ENCODE measurements at places on chromosomes 3 and 15. TPM values are rescaled to one million over a fixed set of nuclear protein-coding genes. Genes with fewer than 3 reads are reported as not detected.
A peak's percentile ranks its signal among the peaks of the same experiment; 100 is the strongest.

GRCh38 chr3:52456800-52457183 lies 1.4 kb downstream of the NISCH start:
- no peak for DNase-seq

GRCh38 chr15:31352911-31353811 lies 26.5 kb downstream of the KLF13 start:
- DNase-seq: peak; percentile 50

DNA sequence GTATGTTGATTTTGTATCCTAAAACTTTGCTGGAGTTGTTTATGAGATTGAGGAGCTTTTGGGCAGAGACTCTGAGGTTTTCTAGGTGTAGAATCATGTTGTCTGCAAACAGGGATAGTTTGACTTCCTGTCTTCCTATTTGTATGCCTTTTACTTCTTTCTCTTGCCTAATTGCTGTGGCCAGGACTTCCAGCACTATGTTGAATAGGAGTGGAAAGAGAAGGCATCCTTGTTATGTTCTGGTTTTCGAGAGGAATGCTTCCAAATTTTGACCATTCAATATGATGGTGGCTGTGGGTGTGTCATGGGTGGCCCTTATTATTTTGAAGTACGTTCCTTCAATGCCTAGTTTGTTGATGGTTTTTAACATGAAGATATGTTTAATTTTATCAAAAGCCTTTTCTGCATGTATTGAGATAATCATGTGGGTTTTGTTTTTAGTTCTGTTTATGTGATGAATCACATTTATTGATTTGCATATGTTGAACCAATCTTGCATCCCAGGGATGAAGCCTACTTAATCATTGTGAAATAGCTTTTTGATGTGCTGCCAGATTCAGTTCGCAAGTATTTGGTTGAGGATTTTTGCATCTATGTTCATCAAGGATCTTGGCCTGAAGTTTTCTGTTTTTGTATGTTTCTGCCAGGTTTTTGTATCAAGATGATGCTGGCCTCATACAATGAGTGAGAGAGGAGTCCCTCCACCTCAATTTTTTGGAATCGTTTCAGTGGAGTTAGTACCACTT lies 188.1 kb downstream of the MINAR1 start:
- DNase-seq: peak; percentile 9

- DNase-seq: no peak
Observed at GRCh38 chr3:150451329-150452048, 43.4 kb downstream of the TSC22D2 start.

DNA sequence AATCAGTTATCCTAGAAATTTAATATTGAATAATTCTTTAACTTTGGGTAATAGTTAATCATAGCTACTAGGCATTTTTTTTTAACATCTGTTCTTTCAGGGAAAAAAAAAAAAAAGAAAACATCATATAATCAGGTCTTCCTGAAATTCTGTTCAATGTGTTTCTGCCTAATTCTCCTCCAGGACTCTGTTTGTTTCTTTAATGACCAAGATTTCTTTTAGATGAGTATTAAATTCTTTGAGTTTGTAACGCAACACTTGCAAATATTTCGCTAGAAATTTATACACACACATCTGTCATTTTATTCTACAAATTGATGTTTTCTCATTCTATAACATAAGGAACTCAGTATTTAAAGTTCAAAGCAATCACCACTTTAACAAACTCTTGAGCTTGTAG lies 56.7 kb downstream of the ALCAM start:
- DNase-seq: no peak

DNA sequence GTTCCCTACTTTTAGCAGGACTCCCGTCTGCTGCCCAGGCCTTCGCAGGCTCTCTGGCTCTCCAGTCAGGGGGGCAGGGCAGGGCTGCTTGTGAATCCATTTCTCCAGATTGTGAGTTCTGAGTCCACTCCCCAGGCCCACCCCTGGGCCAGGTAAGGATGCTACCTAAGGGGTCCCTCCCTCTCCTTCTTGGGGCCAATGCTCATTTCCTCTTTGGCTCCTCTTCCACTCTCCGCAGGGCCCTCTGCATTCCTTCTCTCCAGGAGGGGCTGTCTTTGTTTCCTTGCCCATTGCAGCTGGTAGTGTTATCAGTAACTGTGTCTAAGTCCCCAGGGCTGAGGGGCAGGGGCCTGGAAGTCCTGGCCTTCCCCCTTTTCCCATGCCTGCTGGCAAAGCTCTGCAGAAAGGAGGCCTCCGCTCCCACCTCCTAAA lies 13.0 kb upstream of the CACNA2D2 start:
- no peak for DNase-seq

DNA sequence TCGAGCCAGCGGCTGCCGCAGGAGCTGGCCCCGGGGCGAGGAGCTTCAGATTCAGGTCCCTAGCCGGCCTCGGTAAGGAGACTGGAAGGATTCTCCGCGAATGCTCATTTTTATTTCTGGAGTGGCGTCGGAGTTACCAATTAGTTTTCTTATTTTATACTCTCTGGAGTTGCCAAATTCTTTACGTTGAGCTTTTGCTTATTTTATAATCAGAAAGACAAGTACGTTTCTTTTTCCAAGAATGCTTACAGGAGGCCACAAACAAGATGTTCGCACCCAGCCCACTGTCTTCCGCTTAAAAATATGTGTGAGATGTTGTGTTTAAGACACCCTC lies 453 bp upstream of the GPR156 start:
- no peak for DNase-seq

- no peak for DNase-seq
Observed at GRCh38 chr15:60121845-60122244, 117.7 kb downstream of the FOXB1 start.

- no peak for DNase-seq
Observed at GRCh38 chr15:31324186-31324585, 2.4 kb upstream of the KLF13 start.

DNA sequence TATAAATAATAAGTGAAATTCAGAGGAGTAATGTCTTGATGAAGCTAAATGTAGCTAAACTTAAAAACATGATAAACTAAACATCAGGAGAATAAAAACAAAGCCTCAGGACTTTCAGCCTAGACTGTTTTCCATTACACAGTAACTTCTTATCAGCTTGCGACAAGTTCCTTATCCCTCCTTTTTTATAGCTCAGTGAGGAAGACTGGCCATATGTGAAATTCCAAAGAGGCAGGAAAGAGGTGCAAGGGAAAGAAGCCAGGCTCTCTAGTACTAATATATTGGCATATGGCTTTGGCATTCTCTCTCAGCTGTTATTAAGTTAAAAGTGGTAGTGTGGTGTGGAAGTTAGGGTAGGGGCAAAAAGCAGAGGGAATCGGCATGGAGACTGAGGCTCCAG lies 4.4 kb downstream of the COX17 start:
- DNase-seq: no peak

DNA sequence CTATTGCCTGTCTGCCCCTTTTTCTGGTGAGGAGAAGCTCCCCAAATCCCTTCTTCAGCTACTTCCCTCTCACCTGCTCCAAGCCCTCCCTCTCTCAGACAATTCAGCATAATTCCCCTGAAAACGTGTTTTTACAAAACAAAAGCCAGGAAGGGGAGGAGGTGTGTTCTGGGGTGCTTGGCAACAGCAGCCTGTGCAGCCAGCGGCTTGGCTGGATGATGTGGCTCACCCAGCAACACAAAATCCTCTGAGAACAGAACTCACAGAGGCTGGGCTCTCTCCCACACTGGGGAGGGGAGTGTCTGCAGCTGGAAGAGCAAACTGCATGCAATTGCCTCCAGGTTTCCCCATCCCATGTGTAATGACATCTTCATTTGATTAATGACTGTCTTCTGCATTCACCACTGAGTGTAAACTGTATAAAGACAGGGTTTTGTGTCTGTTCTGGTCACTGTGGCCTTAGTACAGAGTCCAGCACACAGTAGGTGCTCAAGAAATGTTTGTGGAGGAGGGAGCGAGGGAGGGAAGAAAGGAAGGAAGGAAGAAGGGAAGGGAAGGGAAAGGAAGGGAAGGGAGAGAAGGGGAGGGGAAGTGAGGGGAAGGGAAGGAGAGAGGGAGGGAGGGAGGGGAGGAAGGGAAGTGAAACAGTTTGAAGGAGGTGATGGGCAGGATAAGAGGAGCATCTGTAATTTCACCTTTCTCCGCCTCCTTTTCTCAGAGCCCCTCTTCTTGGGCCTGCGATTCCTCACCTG lies 70.1 kb upstream of the GLCE start:
- peak; percentile 25 for DNase-seq

DNA sequence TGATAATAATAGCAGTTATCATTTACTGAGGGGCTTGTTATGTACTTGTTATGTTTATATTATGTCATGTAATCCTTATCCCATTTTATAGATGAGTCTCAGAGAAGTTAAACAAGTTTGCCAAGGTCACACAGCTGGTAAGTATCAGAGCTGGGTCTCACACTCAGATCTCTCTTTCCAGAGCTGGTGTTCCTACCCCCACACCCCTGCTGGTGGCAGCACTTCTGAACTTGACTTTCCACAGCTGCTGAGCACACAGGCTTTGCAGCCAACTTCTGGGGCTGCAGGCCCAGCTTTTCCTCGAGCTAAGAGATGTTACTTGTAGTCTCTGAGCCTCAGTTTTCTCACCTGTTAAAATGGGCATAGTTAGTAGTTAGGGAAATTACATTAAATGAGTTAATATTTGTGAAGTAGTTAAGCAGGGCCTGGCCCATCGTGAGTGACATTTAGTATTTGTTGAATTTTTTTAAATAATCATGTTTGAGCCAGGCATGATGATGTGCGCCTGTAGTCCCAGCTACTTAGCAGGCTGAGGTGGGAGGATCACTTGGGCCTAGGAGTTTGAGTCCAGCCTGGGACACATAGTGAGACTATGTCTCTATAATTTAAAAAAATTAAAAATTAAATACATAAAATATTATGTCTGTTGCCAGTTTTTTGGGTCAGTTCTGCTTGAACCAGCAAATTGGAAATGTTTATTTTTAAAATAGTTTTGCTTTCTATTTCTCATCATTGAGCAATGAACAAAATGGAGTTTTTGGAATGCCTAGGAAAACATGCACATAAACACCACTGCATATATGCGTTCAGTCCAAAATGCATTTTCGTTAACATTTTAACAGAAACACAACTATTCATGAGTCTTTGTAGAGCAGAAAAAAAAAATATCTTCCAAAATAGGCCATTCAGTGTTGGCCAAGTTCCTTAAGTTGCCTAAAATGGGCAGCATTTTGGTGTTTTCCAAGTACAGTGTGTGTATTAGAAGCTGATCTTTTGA lies 87.3 kb downstream of the SMAD6 start:
- DNase-seq: peak; percentile 75

DNA sequence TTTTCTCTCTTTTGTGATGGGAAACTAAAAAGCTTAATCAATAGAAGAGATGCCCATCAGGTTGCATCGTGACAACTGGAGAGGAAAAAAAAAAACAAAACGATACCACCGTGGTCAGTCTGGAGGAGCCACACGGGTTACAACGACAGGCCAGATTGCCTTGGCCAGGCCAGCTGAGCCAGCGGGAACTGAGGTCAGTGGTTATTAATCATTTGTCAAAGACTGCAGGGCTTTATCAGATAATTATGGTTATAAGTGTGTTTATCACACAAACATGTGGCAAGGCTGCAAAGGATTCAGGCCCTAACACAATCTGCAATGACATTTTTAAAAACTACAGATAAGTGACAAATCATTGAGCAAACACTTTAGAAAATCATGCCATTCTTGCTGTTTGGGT lies 135.0 kb upstream of the FAM3D start:
- no peak for DNase-seq

DNA sequence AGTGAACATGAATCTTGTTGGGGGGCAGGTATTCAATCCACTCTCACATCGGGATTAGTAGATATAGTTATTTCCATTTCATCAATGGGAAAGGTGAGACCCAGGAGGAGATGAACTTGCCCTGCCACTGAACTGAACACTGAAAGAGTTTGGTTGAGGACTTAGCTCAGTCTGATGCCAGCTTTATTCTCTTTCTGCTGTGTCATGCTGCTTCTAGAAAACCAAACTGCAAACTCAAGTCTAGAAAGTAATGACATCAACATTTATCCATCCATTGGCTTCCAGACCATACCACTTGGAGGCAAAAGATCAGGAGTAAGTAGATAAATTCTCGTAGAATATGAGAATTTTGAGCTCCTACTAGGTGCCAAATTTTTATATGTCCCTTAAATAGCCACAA lies 288.0 kb upstream of the CTNNB1 start:
- DNase-seq: no peak

LSAMP gene
- total RNA-seq: 0.16 TPM

KLHL40 gene
- not detected for total RNA-seq

GPR27 gene
- total RNA-seq: 8.5 TPM

CPNE4 gene
- total RNA-seq: not detected

RASA2 gene
- total RNA-seq: 10.0 TPM

PPP1R14D gene
- total RNA-seq: not detected

CCDC54 gene
- not detected for total RNA-seq

ARL14 gene
- not detected for total RNA-seq

TRIM59 gene
- 8.9 TPM for total RNA-seq

WNT7A gene
- total RNA-seq: not detected
